T-helper 2 cell treated with Interferon-gamma antibody and Interleukin-4, amounts not matched to agents 5 μg/mL and 100 μg/mL, for 36 hours (primary cell): ENCODE measurements at places on chromosomes 2 and 18.

GRCh38 chr2:65864619-65865018, 432.2 kb upstream of the SPRED2 start:
- DNase-seq, result no peak

DNA sequence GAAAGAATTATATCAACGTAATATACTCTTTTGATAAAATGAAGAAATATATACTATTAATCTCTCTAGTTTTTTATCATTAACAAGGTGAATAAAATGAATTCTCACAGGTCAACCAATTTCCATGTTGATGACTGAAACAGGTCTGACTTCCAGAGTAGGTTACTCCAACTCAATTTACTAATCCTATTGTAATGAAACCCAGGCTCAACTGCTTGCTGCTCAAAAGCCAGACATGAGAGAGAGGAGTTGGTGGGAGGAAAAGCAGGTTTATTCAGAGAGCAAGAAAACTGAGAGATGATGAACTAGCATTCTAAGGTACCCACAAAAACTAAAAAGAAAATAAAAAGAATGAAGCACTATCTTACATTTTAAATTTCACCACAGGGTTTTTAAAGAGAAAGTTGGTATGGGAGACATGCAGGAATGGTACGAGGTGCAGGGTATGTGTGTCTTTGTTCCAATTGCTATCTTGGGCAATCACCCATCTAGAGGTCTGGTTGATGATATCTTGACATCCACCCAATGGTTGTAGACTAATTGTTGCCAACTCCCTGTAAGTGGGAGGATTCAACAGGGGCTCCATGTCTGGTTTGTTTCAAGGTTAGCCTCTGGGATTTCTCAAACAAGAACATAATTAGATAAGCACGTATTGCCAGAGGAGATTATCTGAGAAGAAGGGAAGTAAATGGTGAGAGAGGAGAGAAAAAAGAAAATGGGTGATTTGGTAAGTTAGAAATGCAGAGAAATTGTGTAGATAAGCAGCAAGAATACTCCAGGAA, 471.4 kb upstream of the REG3G start:
- no peak for DNase-seq

DNA sequence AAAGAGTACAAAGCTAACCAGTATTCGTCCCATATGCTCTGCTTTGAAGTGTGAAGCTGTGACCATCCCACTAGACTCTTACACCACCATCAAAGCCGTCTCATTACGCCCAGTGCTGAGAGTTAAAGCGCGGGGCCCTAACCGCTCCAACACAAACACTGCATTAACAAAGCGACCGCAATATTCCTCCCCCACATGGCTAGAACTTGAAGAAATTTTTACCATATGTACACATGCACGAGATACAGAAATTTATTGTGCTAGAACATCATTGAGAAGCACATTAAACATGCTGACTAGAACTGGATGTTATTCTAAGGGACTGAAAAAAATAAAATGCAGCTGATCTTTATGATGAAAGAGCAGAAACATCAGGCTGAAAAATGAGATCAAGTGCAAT, 20.5 kb downstream of the FTCDNL1 start:
- DNase-seq, result no peak

- no peak for DNase-seq
Observed at GRCh38 chr2:85257359-85257969, 70.3 kb downstream of the TGOLN2 start.

DNA sequence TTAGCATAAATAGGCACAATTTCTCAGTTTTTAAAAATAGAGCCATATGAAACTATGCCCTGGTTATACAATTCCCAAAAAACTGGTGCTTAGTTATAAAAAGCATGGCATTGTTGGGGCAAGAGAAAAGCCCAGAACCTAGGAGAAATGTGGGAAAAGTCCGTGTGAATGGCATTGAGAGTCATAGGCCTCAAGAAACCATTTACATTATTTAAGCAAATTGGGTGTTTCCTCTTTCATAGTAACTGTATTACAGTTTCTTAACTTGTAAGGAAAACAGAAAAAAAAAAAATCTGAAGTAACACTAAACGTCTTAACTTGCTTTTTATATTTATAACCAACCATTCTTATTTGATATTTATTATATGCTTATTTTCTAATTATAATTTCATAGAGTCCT, 170.9 kb upstream of the SESTD1 start:
- DNase-seq, result no peak

GRCh38 chr18:37533647-37534584, 31.7 kb downstream of the CELF4 start:
- DNase-seq, result no peak

DNA sequence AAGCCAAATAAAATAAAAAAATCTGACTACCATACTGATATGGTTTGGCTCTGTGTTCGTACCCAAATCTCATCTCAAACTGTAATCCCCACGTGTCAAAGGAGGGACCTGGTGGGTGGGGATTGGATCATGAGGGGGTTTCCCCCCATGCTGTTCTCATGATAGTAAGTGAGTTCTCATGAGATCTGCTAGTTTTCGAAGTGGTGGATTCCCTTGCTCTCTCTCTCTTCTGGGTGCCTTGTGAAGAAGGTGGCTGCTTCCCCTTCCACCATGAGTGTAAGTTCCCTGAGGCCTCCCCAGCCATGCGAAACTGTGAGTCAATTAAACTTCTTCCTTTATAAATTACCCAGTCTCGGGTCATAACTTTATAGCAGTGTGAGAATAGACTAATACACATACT, 123.8 kb upstream of the WDSUB1 start:
- DNase-seq, result no peak

DNA sequence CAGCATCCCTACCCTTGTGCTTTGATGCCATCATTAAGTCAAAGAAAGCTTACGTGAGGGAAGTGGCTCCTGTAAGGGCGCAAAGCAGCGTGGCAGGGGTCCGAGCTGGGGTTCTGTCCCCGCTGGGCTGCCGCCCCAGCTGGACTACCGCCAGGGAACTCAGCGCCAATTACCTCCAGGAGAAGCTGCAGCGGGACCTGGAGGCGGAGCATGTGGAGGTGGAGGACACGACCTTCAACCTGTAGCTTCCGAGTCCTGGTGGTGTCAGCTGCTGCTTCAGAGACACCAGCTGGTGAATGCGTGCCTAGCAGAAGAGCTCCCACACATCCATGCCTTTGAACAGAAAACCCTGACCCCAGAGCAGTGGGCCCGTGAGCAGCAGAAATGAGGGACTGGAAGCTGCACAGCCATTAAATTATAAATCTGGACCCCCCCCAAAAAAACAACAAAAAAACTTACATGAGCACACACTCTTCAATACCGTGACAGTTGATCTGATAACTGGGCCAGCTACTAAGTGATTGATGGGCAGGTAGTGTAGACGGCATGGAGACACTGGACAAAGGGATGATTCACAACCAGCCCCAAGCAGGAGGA, 20.1 kb upstream of the YES1 start:
- peak; percentile 18 for DNase-seq

DNA sequence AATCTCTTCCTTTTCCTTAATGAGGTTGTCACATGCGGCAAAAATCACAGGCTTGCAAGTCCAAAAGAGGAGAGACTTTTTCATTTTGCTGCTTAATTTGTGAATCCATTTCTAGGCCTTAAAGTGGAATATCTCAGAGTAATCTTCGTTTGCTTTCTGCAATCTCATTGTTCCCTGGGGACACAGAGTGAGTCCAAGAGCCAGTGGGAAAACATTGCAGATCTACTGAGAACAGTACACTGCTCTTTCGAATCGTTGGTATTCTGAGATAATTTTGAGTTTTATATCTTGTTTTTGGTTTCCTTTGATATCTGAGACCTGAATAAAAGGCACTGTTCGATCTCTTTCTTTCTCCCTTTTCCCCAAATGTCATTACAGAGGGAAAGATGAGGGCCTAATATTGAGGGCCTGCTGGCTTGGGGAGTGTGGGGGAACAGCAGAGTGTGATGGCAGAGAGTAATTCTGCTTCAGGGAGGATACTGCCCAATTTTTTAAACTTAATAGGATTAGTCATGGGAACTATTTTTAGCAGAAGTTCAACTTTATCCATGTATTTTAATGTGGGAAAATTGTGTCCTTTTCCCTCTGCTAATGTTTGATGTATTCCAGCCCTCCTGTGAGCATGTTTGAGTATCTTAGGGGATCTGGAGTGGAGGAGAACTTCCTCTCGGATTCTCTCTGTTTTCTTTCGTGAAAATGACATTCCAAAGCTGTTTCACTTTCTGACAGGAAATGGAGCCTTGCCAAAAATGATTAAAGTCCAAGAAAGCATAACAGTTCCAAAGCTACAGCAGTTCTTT, 418.2 kb upstream of the ZEB2 start:
- no peak for DNase-seq

DNA sequence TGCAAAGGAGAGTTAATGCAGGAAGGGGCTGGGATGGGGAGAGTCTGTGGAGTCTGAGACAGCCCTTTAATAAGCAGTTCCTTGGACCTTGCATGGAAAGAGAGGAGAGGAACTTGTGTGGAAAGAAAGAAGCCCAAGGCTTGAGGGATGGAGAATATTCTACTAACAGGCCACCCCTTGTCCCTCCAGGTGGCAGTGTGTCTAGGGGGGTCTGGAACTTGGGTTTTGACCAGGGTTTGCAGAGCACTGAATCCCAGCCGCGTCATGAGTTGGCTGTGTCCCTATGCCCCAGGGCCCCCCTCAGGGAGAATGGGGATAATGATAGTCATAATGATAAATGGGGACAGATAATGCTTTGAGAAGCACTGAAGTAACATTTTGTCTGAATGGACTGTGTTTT, 15.0 kb downstream of the TCF7L1 start:
- no peak for DNase-seq

DNA sequence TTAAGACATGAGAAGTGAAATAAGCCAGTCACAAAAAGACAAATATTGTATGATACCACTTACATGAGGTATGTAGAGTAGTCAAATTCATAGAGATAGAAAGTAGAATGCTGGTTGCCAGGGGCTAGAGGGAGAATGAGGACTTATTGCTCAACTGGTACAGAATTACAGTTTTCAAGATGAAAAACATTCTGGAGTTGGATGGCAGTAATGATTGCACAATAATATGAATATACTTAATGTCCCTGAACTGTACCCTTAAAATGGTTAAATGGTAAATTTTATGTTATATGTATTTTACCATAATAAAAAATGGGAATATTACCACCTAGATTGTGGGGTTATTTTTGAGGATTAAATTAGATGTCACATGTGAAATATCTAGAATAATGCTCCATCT, 341.2 kb downstream of the CLIP4 start:
- no peak for DNase-seq
